ENCODE measurements at places on chromosomes 5 and 9.

DNA sequence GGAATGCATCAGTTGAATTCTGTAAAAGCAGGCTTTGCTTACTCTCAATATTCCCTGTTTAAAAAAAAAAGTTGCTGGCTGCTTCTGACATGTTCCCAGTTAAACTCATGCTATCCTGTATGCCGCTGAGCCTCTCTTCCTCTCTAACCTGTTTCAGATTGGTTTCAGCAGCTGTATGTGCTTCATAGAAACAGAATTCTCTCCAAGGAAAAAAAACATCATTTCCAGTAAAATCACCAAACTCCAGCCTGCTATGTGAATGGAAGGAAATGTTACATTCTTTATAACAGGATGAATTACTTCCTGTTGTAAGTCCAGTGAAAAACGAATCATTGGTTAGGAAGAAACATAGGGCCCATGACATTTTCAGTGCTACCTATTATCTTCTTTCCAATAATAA is 25.7 kb upstream of the KCNV2 start:
- no peak for ATAC-seq

GRCh38 chr9:133273819-133274218 is 1.2 kb downstream of the ABO start:
- no peak for ATAC-seq

GRCh38 chr9:4237748-4238511 is 61.9 kb downstream of the GLIS3 start:
- ATAC-seq, result peak; percentile 19

DNA sequence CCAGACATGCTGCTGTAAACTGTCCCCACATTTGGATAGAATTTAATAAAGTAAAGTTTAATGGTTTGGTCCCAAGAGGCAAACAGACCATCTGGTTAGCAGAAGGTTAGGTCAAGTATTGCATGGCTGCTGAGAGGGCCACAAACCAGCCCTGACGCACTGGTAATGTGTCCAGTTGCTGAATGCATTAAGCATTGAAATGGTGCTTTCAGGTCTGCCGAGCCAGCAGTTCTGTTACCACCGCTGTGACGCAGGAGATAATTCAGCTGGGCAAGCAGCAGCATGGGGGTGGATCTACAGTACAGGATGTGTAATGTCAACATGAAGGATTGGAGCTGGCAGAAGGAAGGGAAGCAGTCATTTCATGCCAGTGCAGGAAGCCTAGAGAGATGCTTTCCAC is 16.0 kb downstream of the ZNF462 start:
- no peak for ATAC-seq

DNA sequence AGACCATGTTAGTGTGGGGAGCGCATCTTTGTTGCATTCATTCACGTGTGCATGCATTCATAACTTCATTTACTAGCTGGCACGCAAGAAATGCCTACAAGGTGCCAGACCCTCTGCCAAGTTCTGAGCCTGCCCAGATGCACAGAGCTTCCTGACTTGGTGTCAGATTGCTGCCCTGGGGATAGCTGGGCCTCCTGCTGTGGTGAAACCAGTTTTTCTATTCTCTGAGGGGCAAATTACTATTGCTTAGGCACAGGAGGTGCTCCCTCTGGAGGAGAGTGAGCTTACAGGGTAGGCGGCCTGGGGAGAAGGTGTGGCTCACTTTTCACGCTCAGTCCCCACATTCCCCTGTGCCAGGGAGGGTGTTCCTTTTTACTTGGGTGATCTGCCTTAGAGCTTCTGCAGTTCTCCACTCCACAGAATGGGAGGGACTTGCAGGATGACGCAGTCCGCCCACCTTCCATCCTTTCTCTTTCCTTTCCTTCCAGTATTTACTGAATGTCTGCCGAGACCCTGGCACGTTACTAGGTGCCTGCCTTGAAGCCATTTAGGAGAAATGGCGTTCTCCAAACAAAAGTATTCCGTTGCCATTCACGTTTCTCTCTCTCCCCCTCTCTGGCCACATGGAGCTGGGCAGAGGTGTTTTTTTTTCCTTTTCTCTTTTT is 27.9 kb upstream of the CTNNA1 start:
- ATAC-seq, result no peak

DNA sequence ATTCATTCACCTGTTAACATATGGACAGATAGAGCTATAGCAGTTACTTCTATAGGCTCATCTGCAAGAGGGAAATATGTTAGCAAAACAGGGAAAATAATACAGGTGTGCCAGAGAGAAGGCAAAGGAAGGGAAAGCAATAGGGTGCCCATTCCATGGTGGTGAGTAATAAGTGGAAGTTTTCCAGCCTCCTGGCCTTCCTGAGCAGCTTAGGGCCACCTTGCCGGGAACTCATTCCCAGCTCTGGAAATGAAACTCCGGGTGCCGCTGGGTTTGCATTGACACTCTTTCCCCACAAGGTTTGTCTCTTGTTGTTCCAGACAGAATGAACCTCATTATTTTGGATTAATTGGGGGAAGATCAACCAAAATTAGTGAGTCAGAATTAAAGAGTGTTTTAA is 58.4 kb downstream of the SLC1A3 start:
- ATAC-seq, result no peak

DNA sequence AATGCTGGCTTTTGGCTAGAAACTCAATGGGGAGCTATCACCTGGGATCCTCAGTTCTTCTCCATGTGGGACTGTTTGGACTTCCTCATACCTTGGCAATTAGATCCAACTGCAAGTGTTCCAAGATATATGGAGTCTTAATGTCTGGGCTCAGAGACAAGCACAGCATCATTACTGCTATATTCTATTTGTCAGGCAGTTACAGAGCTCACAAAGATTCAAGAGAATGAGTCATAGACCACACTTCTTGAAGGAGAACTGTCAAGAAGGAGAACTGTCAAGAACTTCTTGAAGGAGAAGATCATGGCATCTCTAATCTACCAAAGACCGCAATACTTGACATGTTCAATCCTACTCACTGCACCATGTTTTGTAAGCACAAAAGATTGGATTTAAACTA is 106.8 kb upstream of the NREP start:
- ATAC-seq, result no peak

DNA sequence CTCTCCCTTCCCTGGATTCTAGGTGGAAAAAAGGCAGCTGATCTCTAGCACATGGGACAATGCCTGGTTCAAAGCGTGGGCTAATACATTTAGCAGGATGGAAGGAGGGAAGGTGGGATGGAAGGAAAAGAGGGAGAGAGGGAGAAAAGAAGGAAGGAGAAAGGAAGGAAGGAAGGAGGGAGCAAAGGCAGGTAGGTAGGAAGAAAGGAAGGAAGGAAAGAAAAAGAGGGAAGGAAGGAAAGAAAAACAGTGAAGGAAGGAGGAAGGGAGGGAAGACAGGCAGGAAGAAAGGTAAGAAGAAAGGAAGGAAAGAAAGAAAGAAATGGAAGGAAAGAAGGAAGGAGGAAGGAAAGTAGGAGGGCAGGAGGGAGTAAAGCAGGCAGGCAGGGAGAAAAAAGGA is 12.2 kb upstream of the PALM2AKAP2 start:
- no peak for ATAC-seq

DNA sequence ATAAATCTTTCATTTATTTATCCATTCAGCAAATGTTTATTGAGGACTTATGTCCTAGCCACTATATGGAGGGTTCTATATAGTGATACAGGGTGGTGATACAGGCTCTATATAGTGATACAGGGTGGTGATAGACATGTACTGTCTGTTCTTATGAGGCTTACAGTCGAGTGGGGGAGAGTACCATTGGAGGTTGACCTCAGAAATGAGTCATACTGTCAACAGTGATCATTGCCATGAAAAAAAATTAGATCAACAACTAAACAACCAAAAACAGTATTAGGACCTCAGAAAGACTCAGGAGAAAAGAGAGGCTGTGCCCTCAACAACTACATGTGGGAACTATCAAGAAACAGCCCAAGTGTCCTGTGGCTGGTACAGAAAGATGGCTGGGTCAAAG is 22.0 kb downstream of the PAPPA start:
- ATAC-seq, result no peak

GRCh38 chr5:145237843-145238242 is 597.3 kb downstream of the PRELID2 start:
- ATAC-seq, result no peak

- no peak for ATAC-seq
Measured at GRCh38 chr9:114969269-114969668, 38.9 kb upstream of the TNFSF8 start.

DNA sequence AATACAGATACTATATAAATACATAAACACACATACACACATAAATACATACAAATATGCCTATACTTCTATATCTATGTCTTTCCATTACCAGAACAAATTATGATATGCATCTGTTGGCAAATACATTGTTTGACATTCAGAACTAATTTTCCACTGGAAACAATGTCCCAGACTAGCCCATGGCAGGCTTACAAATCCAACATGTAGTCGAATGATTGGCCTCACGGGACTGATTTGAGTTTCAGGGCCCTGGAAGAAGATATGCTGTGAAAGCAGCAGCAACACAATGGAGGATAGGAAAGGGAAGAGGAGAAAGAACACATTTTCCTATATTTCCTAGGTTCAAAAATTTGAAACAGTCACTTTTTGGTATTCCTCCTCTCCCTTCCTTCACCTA is 881.1 kb upstream of the DMAC1 start:
- ATAC-seq, result no peak

- no peak for ATAC-seq
Measured at GRCh38 chr5:92687821-92688722, 892.9 kb downstream of the NR2F1-AS1 start.

- no peak for ATAC-seq
Measured at GRCh38 chr9:29475471-29475870, 1902.2 kb upstream of the C9orf72 start.

GRCh38 chr9:118059484-118060278 is 355.5 kb downstream of the TLR4 start:
- no peak for ATAC-seq

DNA sequence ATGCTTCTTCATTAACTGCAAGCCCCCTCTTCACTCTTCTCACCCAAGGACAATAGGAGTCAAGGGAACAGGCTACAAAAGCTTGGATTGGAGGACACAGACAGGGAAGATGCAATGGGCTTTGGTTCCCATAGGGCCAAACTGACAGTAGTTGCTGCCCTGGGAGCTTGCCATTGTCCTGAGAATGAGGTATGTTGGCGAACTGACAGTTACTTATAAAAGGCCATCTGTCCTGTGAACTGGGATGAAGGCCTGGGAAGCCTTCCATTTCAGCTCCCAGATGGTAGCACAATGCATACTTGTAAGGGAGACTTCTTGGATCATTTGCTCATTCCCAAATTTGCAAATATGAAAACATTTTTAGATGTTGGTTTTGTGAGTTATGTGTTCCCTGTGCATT is 88.9 kb downstream of the SNCAIP start:
- no peak for ATAC-seq

DNA sequence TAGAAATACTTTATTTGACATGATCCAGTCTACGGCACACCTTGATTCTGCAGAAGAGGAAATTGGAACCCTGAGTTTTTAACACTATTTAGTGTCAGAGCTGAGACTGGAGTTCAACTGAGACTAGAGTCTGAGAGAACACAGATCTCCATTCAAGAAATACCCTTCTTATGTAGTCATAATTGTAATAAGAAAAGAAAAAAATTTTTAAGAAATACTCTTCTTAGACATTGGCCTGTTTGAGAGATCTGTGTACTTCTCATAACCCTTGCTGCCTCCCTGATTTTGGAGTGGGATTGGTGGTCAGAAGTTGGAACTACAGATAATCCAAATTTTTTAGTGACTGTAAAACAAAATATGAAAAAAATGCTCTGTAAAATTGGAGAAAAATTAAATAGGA is 253.4 kb downstream of the ARRDC3 start:
- no peak for ATAC-seq

DNA sequence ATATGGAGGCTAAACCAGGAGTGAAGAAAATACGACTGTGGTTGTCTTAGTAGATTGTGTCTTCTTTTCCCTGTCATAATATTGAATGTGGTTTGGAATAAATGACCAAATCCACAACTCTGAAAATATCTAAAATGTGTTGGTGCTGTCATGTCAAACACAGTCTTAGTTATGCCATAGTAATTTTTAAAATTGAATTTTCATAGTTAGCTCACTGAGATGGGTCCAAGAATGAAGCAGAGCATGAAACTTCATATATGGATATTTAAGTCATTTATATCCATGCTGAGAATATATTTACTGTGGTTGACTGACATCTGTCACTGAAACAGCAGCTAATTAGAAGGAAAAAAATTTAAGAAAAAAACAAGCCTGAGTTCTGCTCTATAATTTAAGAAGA is 260.4 kb upstream of the ATP10B start:
- no peak for ATAC-seq

DNA sequence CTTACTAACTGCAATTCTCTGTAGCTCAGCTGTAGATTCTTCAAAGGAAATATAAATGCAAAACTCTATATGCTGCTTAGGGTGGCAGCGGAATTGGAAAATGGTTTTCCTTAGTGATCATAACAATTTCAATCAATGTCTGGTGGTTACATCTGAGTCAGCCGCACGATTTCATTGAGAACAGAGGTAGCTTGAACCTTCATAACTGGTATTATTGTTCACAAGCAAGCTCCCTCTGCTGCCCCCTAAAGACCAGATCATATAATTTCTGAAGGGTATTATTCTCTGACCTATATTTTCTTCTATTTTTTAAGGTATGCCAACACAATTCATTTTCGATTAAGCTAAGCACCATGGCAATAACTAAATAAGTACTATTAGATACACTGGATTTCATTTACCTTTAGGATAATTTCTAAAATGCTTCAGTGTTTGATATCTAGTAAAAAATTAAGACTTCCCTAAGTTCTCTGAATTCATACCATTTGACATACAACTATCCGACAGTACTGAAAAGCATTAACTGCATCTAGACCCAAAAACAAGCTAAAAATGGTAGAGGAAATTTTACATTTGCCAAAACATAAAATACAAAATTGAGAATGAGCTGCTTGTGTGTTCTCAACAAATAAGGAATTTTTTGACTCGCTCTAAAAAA is 181.1 kb upstream of the SPEF2 start:
- ATAC-seq, result no peak

DNA sequence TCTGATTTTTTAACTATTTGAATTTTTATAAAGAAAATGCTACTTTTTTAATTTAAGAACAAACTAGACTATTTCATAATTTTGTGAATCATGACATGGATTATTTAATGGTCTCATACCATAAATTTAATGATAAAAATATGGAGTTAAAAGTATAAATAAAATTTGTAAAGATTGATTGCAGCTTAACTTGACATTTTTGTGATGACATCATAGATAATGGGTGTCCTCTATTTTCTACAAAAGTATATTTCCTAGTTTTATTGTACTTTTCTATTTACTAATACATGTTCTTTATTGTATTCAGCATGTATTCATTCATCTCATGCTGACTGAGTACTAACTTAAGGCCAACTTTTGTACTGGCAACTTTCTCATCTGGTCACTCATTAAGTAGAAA is 1096.5 kb downstream of the NR2F1-AS1 start:
- no peak for ATAC-seq

- no peak for ATAC-seq
Measured at GRCh38 chr9:35871545-35871944, 1.3 kb upstream of the OR13J1 start.

DNA sequence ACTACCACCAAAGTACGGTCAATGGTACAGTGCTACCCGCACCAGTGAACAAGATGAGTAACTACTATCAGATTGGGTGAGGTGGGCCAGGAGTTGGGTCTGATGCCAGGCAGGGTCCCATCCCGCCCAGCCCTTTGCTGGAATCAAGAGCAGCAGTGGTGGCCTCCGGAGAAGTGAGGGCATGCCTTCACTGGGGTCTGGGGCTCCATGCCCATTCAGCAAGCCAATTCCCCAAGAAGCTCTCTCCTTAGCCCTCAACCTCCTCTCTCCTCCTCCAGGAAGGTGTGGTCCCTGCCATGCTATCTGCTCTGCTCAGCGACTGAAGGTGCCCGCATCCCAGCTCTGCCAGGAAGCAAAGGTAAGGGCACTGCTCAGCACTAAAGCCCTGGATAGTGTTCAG is 62.7 kb upstream of the CPLX2 start:
- ATAC-seq, result no peak

Data from activated T-helper 17 cell treated with anti-CD3 and anti-CD28 coated beads, Interleukin-2, amount 50 U/mL, for 72 hours (primary cell).